ENCODE measurements at places on chromosomes 3 and 15.
A peak's percentile ranks its signal among the peaks of the same experiment; 100 is the strongest.

- DNase-seq = no peak
Measured at GRCh38 chr15:84598993-84599392, 1.8 kb upstream of the ZSCAN2 start.

DNA sequence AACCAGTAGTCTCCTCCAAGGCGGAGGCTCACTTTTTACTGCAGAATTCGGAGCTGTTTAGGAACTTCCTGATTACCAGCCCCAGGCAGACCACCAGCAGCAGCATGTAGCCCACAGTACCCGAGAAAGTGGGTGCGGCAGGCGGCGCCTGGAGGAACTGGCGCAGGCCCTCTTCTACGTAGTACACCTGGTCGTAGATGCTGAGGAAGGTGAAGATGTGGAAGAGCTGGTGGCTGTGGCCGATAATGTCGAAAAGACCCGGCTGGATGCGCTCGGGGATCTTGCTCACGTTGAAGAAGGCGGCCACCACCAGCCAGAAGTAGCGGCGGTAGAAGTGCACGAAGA is 1.3 kb downstream of the PAQR9 start:
- DNase-seq = no peak

DNA sequence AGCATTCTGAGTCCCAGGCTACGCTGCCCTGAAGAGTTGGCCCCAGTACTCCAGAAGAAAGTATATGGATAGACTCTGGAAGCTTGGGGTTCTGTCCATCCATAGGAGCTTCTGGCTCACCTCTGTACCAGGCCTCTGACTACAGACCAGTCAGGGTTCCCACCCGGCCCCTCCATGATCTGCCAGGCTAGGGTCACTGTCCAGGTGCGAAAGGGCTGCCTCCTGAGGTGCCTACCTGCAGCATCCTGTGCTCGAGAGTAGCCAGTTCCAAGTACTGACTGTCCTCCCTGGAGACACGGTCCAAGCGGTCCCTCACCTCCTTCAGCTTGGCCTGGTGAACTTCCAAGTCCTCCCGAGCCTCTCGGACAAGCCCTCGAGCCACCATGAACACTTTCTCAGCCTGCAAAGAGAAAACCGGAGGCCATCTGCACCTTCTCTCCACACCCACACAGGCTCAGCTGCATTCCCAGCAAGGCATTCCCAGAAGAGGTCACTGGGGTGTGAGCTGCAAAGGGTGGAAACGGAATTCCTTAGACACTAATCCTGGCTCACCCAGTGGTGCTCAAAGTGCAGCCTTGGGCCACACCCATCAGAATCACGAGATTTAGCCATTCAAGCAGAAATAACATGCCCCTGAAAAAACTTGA is 3.7 kb upstream of the PLXNB1 start:
- no peak for DNase-seq

DNA sequence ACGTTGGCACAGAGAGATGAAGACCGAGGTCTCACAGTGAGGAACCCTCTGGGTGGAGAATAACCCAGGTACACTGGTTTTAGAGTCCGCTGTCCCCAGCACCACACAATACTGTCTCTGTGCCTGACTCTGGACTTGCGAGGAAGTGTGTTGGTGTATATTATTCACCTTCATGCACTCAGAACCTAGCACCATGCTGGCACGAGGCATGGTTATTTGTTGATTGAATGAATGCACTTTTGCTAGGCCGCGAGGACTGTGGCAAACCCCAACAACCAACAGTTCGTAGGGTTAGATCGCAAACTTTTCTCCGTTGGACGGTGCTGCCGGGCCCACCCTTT is 484 bp upstream of the C3orf52 start:
- no peak for DNase-seq

GRCh38 chr3:132804498-132804897 is 82.3 kb upstream of the NPHP3 start:
- no peak for DNase-seq

- no peak for DNase-seq
Measured at GRCh38 chr3:155031186-155031585, 48.9 kb upstream of the MME start.

DNA sequence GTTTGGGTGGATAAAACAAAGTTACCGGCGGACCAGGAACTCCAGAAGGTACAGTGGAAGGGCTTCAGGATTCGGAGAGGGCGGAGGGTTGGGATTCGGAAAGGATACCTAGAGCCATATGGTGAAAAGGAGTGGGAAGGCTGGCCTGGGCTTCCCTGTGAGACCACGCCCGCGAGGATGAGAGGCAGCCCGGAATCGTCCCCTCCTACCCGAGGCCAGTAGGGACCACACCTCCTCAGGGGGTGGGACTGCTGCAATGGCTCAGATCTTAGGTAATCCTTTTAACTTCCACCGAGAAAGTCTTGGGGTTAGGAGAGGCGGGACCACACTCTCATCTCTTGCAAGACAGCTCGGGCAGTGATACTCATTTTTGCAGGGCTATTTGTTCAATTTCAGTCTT is 511.3 kb downstream of the OCA2 start:
- DNase-seq = peak; percentile 79

GRCh38 chr15:32716216-32716914 is 1.4 kb upstream of the GREM1 start:
- DNase-seq = no peak

GRCh38 chr15:83733691-83734090 is 79.8 kb downstream of the ADAMTSL3 start:
- no peak for DNase-seq

- no peak for DNase-seq
Measured at GRCh38 chr15:66822114-66822513, 120.1 kb downstream of the SMAD6 start.

- DNase-seq = no peak
Measured at GRCh38 chr3:101377796-101378195, 57.4 kb upstream of the IMPG2 start.

DNA sequence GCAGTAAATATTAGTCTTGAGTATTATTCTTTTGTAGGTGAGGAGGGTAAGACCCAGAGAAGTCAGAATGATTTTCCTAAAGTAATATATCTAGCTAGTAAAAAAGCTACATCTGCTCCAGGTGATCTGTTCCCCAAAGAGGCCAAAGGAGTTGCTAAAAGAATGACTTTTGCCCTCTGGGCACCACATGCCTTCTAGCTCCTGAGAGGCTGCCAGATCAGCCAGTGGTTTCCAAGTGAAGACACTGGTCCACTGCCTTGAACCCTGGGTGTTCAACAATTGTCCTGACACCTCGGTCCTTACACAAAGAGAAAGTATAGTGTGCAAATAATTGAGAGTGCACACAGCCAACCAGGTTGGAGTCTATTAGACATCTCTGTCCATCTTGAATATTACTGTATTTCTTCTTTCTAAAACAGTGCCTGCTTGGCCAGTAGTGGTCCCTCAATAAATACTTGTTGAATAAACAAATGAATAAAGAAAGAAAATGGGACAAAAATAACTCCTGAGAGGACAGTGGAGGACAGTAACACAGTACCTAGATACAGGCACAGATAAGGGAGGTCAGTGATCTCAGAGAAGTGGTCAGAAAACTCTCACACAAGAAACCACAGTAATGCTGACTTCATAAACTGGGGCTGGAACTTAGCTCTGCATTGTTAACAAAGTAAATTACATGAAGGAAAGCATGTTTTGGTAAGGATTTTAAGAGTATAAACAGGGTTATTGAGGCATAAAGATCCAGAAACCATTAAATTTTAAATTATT is 56.6 kb upstream of the CSTA start:
- no peak for DNase-seq

DNA sequence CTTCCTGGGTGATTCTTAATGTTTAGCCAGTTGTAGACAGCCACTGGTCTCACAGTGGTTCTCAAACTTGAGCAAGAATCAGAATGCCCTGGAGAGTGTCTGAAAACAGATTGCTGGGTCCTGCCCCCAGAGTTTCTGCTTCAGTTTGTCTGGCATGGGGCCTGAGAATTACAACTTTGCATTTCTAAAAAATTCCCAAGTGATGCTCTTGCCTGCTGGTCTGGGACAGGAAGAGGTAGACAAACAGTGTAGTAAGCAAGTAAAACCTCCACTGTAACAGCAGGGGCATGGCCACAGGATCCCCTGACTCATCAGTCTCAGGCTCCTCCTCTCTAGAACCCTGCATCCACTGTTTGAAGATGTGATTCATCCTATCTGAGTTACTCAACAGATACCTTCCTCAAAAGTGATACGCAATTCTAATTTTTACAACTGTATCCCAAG is 36.5 kb downstream of the DZIP1L start:
- DNase-seq = no peak

DNA sequence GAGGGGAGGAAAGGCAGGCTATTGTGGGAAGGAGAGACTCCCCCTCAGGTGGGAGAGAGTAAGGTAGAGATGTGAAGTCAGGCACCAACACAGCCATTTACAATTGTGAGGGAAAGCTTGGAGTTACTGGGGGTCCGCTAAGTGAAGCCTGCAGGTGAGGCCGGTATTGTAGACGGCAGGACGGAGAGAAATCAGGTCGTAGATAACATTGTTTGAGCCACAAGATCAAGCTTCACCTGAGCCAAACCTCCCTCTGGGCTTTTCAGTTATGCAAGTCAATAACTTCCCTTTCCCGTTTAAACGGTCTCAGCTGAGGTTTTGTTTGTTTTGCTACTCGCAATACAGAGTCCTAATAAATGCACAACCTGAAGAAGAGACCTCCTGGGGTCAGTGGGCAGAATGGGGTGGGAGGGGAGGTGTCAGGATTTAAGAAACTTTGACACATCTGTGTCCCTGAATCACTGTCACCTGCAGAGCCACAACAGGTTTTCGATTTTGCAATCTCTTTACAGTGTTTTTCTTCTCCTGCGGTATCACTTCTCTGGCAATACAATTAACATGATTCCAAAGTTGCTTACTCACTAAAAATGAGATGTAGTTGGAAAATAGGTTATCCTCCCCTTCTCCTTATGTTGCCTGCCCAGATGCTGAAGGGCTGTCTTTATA is 72.0 kb upstream of the GLCE start:
- DNase-seq = no peak

DNA sequence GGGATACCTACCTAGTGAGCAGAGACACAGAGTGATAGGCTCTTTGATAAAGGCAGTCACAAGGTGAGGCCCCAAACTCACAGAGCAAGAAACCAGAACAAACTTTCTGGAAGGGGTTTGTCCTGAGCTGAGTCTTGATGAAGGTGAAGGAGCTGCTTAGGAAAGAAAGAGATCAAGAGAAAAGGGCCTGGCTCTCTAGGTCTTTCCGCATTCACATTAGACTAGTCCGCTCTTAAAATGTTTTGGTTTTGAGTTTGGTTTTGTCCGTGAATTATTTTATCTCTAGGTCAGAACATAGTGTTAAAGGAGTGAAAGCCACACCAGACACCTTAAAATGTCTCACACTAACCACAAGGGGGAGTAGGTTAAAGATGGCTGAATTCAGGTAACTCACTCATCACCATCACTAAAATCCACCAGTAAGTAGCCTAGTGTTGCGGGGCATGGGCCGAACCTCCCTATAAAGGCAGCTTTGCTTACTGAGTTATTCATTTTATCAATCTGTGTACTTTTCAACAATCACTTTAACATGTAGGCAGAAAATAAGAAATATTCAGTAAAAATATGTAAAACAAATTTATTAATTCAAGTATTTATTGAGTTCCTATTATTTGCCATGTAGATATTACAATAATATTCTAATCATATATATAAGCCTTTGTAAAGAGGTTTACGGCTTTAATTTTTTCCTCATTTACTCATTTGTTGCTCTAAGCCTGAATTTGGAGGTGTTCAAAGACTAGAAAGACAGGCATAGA is 121.5 kb upstream of the TSC22D2 start:
- DNase-seq = peak; percentile 59

- DNase-seq = peak; percentile 38
Measured at GRCh38 chr3:184237807-184238206, 8.4 kb downstream of the VWA5B2 start.

DNA sequence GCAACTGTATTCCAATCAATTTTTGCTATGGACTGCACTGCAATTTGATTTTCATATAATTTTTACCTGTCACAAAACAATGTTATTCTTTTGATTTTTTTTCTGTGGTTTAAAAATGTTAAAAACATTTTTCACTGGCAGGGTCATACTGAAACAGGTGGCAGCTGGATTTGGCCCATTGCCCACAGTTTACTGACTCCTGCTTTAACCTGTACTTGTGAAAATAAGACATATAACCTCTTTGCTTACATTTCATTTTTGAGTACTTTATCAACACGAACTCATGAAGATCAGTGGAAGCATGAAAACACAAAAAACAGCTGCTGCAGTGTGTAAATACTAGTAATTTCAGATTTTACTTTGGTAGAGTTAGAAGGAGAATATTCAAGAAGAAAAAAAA is 313.1 kb downstream of the WDR72 start:
- DNase-seq = peak; percentile 19

DNA sequence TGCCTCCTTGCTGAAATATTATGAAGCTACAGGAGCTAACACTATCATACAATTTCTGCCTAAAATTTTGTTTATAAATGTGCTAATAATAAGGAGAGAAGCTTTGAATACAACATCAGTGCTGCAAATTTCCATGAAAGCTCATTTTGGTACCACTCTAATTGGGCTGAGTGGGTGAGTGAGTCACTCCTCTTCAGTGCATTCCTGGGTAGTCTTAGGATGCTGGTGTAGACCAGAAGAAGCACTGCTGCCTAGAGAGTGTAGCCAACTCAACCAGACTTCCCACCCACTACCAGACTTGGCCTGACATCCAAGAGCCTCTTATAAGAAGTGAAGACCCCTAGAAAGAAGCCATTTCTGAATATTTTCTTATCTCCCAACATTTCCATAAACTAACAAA is 32.5 kb upstream of the CCDC54 start:
- DNase-seq = no peak

DNA sequence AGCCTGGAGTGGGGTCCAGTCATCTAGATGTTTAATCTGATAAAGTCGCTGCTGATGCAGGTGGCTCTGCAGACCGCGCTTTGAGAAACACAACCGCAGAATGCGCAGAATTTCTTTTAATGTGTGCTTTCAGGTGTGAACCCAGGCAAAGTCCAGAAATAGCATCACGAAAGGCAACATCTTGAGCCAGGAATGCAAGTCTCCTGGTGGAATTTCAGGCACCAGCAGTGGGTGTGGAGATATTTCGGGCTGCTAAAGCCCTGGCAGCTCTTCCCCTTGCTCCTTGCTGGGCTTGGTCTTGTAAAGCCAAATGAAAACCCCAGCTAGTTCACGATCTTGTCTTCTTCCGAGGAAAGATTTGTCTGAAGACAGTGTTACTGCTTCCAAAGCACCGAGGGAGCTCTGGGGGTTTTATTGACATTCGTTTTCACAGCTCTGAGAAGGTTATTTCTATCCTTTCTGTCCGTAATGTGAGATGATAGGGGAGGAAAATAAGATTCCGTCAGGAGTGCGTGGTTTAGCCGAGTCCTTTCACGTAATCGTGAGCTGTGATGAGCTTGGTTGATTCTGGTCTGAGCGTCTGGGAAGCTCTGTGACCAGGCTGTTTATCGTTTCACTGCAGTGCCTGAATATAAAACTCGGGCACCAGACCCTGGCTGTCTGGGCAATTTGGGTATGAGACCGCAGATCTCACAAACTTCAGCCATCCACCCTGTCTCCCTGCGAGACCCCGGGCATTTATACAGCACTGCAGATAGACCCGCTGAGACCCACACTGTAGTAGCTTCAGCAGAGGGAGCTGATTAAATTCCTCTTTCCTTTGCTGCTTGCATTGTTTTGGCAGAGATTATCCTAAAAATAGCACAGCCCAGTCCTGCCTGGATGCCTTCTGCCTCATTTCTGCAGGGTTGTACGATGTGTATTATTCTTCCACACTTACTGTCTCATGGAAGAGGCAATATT is 67.0 kb upstream of the SLC25A26 start:
- DNase-seq = no peak

Data from NCI-H2171 treated with DMSO at 0.1 percent for 48 hours (cell line).